Vagina (tissue), 2 donors: ENCODE measurements at places on chromosomes 2 and 18. TPM values are rescaled to one million over a fixed set of nuclear protein-coding genes. Genes with fewer than 3 reads are reported as not detected.

Gene MAPK4
- 2.2 TPM for total RNA-seq

Gene FBLN7
- 11.5 TPM for total RNA-seq

Gene ASB18
- not detected for total RNA-seq

Gene KYNU
- 3.7 TPM for total RNA-seq

Gene CDH2
- 3.7 TPM for total RNA-seq

Gene TBC1D8
- 72.2 TPM for total RNA-seq

Gene SH2D6
- not detected for total RNA-seq

Gene IL37
- total RNA-seq, result not detected

Gene EIF5B
- 31.2 TPM for total RNA-seq

Gene CD28
- 2.7 TPM for total RNA-seq

Gene DOCK10
- 9.8 TPM for total RNA-seq

Gene ALPI
- total RNA-seq, result not detected

Gene NFU1
- total RNA-seq, result 64.8 TPM

GRCh38 chr18:74512321-74513053, 16.3 kb downstream of the CNDP2 start:
- DNase-seq, result no peak

- no peak for DNase-seq
Observed at GRCh38 chr2:118333664-118334063, 245.4 kb downstream of the INSIG2 start.

GRCh38 chr2:234989183-234989701, 37.4 kb downstream of the SH3BP4 start:
- no peak for DNase-seq

DNA sequence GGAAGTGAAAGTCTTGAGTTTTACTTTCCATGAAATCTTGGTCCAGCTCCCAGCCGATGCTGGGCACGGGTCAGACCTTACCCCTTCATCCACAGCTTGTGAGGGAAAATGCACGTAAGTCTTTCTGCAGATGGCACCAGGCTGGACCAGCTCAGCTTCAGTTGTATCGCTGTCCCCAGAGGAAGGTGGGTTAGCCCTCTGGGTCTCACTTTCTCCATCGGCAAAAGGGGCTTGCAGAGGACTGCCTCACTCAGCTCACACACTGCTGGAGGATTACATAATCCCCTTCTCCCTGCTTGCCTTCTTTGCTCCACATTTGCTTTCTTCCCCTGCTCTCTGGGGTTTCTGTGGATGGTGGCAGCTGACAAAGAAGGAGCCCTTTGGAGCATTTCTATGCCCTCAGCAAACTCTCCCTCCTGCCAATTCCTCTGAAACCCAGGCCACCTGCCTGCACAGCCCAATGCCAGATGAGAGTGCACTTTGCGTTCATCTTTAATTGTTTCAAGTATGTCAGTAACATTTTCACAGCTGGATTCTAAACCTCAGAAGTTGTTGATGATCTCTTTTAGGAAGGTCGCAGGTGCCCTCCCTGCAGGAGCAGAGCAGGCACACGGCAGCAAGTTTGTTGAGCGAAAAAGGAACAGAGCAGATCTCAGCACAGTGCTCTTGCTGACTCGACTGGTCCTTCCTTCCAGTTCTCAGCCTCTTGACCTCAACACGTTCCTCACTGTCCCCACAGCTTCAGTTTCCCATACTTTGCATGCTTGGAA, 155.6 kb upstream of the GLI2 start:
- no peak for DNase-seq

DNA sequence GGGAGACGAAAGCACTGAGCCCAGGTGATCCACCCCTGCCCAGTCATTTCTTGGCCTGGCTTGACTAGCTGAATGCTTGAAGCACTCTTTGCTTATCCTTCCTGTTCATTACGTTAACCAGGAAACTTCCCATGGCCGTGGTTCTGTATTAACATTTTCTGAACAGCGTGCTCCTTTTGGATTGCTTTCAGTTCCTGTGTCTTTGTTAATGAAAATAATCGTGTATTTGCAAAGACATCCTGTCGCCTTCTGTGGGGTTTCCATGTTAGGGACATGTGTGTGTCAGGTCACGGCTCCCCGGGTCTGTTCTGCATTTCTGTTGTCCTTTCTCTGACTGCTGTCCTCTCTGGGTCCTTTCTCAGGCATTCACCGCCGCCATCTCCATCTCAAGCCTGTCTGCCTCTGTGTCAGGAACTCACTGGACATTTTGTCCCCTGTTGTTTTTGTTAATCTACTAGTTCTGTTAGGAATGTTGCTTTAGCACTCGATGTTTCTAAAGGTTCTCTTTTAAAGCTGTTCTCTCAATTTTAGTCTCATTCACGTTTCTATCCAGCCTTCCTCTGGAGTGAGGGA, 434.1 kb upstream of the HS6ST1 start:
- no peak for DNase-seq

DNA sequence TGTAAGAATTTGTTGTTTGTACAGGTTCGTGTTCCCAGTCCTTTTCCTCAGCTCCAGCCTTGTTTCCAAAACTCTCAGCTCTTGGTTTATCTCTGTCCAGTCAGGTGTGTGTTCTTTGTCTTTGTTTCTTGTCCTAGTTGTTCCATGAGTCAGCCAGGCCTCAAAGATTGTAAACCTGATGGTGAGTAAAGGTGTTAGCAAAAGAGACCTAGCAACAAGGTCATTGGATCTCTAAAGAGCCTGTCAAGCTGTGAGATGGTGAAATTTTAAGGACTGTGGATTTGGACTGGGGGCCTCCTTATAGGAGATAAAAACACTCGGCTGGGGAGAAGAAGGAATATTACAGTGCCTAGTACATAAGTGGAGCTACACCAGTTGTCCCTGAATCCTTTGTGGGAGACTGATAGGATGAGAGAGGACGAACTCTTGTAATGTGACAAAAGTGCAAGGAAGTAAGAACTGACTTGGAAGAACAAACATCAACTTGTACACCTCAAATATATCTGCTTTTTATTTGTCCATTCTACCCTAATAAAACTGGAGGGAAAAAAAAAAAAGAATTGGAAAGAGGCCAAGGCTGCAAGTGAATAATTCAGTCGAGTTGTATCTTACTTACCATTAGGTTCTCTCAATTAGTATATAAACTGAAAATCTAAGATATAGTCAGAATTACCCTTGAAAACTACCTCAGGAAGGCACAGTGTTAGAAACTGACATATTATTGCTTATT, 37.2 kb downstream of the ITGA6 start:
- DNase-seq, result no peak

DNA sequence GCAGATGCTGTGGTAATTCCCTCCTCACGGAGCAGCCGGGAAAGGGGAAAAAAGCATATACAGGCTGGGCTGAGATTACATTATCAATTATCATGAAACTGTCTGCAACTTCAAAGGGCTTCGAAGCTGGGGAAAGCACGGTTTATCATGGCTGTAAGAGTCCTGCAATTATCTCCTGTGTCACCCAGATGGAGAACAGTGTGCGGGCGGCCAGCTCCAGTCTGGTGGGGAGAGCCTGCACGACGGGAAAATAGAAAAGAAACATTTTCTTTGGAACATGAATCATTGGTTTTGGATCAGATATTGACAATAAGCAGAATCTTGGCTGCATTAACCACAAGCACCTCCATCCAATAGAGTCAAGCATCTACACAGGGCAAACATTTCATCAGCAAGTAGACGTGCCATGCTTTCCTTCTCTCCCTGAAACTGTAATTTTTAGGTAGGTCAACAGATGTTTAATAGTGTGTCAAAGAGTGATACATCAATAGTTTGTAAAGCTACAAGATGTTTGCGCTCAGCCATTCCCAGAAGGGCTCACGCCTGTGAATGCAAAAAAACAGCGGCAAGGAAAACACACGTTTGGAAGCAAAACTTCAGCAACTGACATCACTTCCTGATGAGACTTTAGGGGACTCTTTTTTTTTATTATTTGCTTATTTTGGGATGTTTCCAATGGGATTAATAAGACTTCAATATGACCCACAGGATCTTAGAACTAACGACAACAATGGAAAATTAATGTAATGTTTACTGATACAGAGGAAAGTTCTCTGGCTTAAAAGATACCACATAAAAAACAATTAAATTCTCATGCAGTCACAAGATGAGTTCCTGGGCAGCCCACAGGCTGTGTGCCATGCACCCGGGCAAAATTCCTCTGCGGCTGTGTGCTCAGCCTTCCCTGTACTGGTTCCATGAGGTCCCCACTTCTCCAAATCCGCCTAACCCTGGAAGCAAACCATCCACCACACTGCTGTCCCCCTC, 111.0 kb upstream of the SALL3 start:
- no peak for DNase-seq

DNA sequence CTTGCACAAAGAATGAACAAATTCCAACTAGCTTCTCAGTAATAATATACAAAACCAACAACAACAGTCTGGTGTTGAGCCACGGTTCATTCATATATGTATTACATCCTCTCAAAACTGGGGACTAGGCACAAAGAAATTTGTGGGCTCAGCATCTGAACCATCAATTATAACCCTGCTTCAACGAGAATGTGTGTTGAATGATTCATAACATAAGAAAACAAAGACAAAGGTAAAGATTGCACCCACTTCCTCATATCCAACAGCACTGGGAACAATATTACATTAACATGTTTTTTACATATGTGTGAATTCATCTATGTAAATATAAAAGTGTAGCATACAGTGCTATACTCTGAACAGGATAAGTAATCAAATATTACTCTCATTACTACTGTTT, 144.8 kb downstream of the CDH2 start:
- DNase-seq, result no peak

DNA sequence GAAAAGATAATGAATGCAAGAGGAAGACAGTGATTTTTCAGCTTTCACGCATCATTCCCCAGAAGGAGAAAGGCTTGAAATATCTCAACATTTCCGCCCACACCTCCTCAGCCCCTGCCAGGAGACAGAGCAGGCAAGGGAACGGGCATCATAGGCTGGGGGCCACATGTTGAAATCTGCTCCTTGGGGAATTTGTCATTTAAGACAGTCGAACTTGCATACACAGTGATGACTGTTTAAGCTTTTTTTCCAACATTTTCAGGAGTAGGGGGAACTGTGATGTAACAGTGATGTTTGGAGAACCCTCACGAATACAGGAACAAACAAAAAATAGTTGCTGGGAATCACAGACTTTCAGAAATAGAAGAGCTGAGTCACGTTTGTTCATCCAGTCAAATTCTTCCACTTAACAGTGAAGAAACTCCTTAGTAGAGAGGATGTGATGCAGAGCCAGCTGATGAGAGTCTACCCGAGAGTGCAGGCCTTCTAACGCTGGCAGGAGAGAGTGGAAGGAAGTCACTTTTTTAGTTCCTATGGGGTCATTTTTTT, 266.8 kb downstream of the ALPK2 start:
- DNase-seq, result no peak

DNA sequence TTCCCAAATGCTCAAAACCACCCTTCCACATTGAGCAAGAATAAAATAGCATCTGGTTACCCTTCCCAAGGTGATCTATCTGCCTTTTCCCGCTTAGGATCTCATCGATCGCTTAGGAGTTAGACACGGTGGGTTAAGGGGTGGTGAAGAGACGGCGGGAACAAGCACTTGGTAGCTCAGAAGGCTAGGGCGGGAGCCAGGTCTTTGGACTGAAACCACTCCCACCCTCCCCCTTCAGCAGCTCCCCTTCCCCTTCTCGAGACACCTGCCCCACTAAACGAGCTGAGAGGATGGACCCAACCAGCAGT, 513 bp downstream of the THOC1 start:
- no peak for DNase-seq

GRCh38 chr2:47629501-47630460, 153.2 kb upstream of the MSH6 start:
- DNase-seq, result no peak

DNA sequence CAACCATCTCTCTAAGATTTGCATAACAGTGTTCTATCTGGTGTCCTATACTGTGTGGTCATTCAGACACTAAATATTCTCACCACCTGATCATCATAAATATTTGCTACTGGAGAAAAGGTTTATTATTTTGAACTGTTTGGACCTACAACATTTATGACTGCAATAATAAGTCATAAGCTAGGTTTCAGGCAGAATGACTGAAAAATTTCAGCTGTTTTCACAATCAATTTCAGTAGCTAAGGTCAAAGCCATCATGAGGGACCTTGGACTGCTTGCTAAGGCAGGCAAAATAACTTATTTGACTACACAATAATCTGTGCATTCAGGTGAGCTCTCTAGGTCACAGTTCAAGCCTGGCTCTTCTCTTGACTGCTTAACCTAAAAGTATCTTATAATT, 425.5 kb upstream of the CDH2 start:
- no peak for DNase-seq

DNA sequence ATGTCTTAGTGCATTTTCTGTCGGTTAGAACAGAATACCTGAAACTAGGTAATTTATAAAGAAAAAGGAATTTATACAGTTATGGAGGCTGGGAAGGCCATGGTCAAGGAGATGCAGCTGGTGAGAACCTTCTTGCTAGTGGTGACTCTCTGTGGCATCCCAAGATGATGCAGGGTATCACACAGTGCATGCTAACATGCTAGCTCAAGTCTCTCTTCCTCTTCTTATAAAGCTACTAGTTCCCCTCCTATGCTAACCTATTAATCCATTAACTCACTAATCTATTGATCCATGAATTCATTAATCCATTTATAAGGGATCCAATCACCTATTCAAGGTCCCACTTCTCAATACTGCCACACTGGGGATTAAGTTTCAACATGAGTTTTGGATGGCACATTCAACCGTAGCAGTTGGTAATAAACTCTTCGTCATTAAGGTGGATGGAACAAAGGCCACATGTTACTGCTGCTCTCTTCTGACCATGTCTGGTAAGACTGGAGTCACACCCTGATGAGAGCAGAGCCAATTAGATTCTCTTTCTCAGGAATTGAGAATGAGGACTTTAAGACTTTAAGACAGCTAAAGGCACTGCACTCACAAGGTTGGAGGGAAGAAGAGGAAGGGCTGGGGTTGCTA, 211.6 kb upstream of the SMAD7 start:
- no peak for DNase-seq

- peak; percentile 64 for DNase-seq
Observed at GRCh38 chr2:604854-605524, 72.2 kb downstream of the TMEM18 start.

DNA sequence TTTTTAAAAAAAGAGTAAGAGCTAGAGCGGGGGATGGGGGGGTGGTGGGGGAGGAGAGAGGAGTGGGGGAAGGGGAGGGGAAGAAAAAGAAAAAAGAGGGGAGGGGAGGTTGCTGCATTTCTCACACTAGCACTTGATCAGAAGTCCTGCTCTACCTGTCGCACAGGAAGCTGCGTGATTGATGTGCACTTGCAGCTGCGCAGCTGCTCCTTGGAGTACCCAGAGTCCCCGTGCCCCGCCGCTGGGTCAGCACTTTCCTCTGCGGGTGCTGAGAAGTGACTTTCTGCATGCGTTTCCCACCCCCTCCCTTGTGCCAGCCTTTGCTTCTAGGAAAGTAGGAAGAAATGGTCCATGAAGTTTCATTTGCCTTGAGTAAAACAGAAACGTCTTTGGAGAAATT, 297.3 kb downstream of the ETAA1 start:
- no peak for DNase-seq

DNA sequence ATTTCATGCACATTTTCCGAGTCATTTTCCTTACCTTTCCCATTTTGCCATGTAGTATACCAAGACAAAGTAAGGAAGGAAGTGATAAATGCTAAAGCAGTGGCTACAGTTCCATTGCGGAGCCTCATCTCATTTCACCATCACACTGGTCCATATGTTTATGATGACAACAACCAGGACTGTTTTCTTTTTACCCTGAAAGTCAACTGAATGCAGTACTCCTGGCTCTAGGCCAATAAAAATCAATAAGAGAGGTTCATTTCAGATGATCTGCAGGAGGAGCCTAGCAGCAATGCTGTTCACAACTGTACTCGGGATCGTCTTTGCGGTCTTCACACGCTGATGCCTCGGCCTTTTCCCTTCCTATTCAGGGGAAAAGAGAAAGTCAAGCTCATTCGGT, 4.7 kb downstream of the MGAT4A start:
- no peak for DNase-seq
